ENCODE measurements at places on chromosomes 5 and 9.
A peak's percentile ranks its signal among the peaks of the same experiment; 100 is the strongest.

DNA sequence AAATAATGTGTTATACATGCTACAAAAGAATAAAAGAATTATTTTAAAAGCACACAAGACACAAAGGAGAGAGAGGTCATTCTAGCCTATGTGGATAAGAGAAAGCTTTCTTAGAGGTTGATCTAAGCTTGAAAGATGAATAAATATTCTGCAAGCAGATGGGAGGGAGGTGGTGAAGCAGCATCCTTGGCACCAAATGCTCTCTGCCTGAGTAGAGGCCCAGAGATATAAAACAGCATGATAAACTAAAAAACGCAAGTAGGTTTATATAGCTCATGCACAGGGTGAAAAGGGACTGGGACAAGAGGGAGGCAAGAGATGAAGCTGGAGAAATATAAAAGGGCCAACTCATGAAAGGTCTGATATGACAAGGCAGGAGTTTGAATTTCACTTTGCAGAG, 283.2 kb upstream of the POU5F2 start:
- no peak for DNase-seq

GRCh38 chr9:110160123-110160522, 47.8 kb downstream of the C9orf152 start:
- no peak for DNase-seq

DNA sequence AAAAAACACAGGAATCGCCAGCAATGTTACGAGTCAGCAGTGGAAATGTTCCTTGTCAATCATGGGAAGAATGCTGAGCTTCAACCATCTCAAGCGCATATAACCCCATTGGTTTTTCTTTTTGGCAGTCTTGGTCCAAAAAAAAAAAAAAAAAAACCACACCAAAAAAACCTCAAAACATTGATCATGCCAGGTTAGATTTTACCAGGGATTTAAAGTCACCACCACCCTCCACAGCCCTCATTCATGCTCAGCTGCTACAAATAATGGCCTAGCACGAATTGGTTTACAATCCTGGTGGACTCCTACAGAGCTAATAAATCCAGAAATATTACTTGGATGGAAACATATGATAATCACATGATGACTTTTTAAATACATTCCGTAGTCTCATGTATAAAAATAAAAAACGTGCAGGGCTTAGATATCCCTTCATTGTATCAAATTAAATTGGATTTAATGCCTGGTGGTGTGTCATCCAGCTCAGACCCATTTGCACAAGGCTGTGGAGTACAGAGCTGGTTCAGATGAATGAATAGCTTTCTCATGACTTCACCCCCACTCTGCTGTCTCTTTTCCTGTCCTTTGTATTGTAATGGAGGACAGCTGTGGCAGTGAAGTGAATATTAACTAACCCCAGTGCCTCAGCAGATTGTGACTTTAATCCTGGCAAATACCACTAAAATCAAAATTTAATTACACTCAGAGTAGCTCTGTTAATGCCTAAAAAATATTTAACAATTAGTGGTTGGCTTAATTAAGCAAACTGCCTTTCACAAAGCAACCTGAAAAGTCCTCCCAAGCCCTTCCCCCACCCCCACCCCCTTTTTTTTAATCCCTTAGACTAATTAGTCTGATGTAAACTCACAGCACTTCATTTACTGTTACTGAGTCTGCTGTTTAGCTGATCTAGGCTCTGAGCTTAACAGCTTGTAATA, 626.5 kb upstream of the ZNF608 start:
- no peak for DNase-seq

DNA sequence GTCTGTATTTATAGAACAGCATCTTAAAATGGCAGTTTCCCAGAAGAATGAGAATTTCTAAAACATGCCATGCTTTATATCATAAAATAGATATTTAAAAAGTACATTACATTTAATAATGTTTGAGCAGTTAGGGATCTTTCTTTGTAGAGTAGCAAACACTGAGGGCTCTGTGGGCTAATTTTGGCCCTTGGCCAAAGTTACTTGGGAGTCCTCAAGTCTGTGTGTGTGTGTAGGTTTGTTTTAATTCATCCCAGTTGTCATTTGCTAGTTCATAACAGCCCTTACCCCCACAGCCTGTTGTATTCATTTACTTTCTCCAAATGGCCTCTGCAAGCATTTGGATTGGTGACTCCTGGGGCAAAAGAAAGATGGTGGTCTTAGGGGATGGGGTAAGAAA, 576.4 kb upstream of the SGCD start:
- DNase-seq = no peak

- DNase-seq = no peak
Measured at GRCh38 chr5:108418197-108418596, 36.3 kb upstream of the FBXL17 start.

DNA sequence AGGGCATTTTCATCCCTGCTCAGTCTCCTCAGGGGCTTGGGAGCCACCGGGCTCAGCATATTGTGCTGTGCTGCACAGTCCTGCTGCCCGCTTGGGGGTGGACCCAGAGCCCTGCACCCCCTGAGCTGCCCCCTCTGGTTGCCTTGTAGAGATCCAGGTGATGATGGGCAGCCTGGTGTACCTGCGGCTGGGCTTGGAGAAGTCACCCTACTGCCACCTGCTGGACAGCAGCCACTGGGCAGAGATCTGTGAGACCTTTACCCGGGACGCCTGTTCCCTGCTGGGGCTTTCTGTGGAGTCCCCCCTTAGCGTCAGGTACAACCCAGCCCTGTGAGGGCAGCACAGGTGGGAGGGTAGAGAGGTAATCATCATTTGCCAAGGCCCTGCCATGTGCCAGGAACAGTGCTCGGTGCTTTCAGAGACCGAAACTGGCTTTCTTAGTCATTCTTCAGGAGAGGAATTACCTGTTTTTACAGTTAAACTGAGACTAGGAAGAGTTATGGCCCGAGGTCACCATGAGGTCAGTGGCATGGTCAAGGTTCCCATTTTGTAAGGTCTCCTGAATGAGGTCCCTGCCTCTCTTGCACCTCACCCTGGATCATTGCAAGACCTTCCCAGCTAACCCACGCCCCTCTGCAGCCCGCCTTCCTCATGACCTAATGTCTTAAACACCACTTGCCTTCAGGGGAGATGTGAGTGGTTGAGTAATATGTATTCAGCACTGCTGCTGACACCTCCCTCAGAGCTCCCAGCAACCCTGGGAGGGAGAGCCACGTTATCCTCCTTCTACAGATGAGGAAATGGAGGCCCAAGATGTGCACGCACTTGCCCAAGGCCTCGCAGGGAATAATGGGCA, 7.5 kb downstream of the NHP2 start:
- peak; percentile 79 for DNase-seq

DNA sequence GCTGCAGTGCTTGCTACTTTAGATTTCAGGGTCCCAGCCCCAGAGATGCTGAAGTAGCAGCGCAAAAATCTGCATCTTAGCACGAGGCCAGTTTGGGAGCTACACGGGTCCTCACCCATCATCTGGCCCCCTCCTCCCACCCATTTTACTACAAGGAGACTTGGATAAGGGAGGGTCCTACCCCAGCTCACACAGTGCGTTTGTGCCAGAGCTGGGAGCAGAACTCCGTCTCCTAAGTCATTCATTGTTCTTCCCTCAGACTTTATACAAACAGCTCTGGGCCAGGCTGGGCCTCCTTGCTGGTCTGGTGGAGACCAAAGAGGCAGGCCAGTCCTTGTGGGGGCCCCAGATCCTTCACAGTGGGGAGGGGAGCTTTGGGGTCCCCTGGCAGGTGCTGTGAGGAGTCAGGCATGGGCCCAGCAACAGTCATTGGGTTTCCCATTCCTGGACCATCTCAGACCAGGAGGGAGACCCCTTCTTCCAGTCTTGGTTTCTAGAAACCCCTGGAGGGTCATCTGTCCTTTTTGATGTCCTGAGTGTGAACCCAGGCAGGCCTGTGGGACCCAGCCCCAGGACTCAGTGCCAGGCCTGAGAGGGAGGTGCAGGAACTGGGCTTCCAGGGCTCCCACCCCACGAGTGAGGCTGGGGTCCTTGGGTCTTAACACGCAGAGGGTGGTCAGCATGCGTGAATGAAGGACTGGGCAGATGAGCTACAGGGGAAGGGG, 2.3 kb upstream of the IL17B start:
- DNase-seq = no peak

DNA sequence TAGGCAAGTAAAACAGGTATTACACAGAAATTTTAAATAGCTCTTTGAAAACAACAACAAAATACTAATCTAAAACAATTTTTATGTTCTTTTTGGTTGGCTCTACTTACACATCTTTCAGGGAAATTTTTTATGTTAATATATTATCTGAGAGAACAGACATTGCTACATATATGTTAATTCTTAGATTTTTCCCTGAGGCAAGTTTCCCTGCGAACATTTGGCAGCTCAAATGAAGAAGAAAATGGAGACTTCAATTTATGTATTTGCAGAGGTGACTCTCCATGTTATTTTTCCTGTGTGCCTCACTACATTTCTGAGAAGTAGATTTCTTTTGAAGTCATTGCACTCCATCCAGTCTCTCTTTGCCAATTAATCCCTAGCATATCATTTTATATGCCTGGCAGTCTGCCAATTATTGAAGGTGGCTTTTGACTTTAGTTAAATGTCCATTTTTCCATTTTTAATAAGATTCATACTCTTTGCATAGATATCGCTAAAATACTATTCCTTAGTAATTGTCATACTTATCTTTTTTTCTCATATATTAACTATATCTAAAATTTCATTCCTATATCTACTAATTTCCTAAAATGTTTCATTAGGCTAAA, 908.2 kb upstream of the CDH10 start:
- DNase-seq = no peak

DNA sequence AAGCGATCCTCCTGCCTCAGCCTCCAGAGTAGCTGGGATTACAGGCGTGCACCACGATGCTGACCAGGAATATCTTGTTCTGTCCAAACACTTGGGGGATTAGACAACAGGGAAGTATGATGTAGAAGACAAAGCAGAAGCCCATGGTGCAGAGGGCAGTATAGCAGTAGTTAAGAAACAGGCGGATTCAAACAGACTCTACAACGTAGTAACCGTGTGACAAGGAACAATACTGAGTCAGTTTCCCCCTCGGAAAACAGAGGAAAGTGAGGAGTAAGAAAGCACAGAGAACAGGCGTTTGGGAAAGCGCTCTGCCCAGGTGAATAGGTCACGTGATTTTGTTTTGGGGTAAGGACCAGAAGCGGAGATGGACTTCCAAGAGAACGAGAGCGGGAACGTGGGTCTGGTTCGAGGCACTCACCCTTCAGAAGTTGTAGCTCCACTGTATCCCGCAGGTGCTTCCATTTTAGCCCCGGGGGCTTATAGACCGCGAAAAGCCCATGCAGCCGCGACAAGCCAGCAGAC, 306 bp downstream of the TRUB2 start:
- DNase-seq = no peak

- no peak for DNase-seq
Measured at GRCh38 chr5:148514344-148514743, 130.6 kb downstream of the FBXO38 start.

Data from activated T-cell treated with anti-CD3 and anti-CD28 coated beads, Interleukin-2, amount 50 U/mL, for 24 hours (primary cell).